ENCODE measurements at places on chromosomes 3 and 15.

DNA sequence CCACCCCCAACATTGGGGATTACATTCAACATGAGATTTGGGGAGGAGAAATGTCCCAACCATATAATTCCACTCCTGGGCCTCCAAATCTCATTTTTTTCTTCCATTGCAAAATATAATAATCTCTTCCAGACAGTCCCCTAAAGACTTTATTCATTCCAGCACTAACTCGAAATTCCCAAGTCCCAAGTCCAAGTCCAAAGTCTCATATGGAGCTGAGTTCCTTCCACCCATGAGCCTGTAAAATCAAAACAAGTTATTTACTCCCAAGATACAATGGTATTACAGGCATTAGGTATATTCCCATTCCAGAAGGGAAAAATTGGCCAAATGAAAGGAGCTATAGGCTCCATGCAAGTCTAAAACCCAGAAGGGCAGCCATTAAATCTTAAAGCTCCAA, 56.7 kb downstream of the P2RY1 start:
- DNase-seq, result no peak

DNA sequence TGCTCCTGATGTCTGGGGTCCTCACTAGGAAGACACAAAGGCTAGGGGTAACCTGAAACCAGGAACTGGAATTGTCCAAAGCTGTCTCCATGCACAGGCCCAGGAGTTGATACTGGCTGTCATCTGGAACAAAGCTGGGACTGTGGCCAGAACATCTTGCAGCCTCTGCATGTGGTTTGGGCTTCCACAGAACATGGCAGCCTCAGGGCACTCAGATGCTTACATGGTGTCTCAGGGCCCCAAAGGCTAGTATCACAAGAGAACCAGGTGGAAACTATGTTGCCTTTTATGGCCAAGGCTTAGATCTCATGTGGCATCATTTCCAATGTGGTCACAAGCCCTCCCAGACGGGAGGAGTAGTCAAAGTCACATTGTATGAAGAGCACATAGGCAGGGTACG, 335.2 kb upstream of the TRIM42 start:
- no peak for DNase-seq

GRCh38 chr3:126990024-126990700, 7.2 kb downstream of the PLXNA1 start:
- no peak for DNase-seq

DNA sequence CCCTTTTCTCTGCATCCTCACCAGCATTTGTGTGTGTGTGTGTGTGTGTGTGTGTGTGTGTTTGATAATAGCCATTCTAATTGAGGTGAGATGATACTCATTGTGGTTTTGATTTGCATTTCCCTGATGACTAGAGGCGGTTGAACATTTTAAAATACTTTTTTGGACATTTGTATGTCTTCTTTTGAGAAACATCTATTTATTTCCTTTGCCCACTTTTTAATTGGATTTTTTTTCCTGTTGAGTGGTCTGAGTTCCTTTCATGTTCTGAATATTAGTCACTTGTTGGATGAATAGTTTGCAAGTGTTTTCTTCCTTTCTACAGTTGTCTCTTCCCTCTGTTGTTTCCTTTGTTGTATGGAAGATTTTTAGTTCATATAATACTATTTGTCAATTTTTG, 54.3 kb upstream of the THSD4 start:
- DNase-seq, result no peak

- no peak for DNase-seq
Observed at GRCh38 chr3:149990423-149990948, 19.8 kb upstream of the PFN2 start.

DNA sequence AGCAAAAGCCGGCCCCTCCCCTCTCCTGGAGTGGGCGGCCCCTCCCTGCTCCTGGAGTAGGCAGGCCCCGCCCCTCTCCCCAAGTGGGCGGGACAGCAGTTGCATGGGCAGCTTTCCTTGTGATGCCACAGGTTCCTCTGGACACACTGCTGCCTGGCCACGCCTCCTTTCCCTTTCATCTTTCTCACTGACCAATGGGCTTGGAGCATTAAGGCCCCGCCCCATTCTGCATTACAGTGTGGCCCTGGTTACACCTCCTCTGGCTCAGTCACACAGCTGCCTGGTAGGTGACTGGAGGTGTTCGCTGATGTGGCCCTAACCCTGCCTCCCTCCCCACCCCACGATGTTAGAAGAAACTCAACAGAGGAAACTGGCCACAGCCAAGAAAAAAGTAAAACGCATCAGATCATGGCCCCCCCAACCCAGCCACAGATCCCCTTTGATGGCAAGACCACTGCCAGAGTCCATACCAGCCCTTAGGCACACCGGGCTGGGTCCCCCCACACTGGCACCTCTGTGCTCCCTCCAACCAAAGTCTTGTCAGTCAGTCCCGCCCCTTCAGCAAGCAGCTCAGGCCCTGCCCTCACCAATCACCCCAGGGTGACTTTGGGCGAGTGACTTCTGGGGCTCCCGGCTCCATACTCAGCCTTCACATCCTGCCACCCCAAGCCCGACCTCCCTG, 84.3 kb downstream of the ADAMTS7 start:
- DNase-seq, result no peak

- DNase-seq, result no peak
Observed at GRCh38 chr3:164476631-164477030, 601.7 kb downstream of the SI start.

- no peak for DNase-seq
Observed at GRCh38 chr3:61780016-61780415, 218.6 kb downstream of the PTPRG start.

DNA sequence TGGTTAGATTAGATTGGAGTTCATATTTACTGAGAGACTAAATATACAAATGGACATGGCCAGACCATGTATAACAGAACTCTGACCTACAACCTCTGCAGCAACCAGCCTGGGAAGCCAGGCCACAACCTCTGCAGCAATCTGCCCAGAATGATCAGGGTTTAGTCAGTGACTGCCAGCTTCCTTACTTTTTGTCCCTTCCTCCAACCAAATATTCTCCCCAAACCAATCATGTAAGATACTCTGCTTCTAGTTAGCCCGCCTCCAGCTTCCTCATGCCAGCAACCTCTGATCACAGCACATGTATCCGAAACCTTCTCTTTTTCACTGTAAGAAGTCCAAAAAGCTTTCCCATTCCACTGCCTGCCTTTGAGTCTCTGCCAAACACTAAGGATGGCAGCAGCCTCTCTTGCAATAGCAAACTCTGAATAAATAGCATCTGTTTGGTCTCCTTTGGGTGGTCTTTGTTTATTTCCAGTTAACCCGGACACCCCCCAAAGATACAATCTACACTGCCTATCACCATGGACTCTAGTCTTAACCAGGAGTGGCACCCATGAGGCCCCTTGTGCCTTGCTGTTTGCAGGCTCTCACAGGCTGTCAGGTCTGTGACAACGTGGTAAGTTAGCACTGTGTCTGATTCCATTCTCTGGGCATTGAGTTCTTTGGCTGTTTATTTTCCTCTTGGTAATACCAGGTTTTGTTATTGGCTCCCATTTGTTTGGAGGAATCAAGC, 102.2 kb downstream of the ERC2 start:
- no peak for DNase-seq

DNA sequence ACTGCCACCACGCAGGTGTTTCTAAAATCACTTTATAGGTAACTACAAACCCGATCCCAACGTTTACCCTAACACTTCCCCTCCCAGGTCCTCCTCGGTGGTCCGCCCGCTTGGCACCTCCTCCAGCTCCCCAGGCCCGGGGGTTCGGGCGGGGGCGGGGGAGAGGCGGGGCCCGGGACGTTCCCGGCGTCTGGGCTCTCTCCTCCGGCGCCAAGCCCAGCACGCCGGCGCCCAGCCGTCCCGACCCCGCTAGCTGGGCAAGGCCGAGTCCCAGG, 562 bp downstream of the CGGBP1 start:
- DNase-seq, result no peak

- no peak for DNase-seq
Observed at GRCh38 chr3:70744536-70744935, 432.1 kb upstream of the MDFIC2 start.

- no peak for DNase-seq
Observed at GRCh38 chr15:62874064-62874463, 168.5 kb upstream of the TPM1 start.

DNA sequence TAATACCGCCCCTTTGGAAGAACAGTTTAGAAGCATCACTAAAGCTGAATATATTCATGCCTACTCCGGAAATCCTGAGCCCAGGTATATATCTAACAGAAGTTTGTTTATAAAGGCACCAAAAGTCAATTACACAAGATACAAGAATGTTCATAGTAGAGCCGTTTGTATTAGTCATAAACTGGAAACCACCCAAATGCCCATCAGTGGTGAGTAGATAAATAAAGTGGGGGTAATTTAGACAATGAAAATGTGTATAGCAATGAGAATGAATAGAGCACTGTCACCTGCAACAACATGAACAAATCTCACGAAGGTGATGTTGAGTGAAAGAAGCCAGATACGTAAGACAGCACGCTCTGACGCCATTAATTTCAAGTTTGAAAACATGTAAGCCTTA, 68.3 kb upstream of the GLCE start:
- no peak for DNase-seq

- DNase-seq, result no peak
Observed at GRCh38 chr3:137062250-137062649, 104.5 kb downstream of the IL20RB start.

DNA sequence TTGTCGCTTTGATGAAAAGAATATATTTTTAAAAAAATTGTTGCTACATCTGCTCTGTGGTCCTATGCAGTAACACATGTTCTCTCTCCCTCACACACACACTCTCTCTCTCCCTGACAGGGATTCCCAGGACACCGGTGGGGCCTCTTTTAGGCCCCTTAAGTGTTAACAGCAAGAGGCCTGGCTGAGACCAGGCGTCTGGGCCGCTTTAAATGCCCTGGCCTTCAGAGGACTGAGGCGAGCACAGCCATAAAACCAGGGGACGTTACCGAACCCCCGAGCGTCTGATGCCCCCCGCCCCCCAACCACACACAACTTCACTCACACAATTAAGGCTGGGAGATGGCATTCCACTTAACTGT, 1.7 kb downstream of the BNC1 start:
- DNase-seq, result no peak

- DNase-seq, result no peak
Observed at GRCh38 chr15:34999906-35000305, 11.8 kb upstream of the ZNF770 start.

DNA sequence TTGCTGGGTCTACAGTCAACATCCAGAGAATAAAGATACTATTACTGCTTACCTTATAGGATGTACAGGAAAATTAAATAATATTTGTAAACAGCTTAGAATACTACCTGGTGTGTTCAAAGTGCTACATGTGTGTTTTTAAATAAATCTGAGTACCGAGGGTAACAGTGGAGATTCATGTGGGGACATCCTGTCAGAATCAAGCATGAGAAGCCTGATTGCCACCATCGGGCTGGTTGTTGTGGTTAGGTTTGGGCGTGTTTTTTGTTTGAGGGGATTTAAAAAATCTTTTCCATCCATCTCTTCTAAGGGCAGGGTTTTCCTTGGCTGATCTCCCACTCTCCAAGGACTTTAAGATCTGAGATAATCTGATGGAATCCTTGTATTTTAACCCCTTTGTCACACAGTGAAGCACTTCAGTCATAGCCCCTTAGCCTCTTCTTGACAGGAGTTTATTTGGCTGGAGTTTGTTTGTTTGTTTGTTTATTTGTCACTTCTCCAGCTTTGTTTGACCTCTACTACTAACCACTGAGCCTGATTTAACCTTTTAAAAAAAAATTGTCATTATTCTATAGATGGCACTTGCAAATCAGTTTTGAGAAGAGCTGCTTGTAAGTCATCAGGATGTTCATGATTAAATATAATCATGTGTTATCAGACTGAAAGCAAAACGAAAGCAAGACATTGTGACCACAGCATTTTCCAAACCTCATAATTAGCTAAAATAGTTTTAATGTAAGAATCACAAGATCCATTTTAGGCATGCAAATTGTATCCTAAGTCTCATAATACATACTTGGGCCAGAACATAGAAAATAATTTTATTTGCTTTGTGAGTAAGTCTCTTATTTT, 72.8 kb upstream of the RARB start:
- DNase-seq, result no peak

- DNase-seq, result no peak
Observed at GRCh38 chr3:143563786-143564185, 284.5 kb downstream of the SLC9A9 start.

- DNase-seq, result no peak
Observed at GRCh38 chr15:59377924-59378323, 5.3 kb upstream of the MYO1E start.

DNA sequence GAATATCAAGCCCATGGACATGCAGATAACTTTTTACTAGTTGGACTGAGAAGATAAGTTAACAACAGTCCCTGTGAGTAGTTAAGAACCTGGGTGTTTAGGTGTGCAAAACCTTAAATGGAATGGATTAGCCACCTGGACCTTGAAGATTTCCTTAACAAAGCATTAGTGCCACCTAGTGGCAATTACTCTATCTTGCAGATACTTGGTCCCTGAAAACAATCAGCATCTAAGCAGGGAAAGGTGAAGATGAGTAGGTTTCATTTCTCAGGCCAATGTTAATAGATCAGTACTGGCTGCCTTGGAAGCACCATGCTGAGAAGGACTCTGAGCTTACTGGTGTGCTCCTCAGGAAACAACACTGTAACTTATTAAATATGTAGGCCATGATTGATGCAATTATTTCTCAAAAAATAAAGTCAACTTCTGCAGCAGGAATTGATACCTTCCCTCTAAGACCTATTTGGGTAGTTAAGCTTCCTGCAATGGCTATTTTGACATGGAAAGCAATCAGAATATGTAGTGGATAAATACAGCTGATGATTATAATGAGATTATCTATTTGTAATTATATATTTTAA, 329.4 kb downstream of the TBC1D5 start:
- no peak for DNase-seq

- no peak for DNase-seq
Observed at GRCh38 chr15:69712991-69713390, 260.4 kb downstream of the RPLP1 start.

DNA sequence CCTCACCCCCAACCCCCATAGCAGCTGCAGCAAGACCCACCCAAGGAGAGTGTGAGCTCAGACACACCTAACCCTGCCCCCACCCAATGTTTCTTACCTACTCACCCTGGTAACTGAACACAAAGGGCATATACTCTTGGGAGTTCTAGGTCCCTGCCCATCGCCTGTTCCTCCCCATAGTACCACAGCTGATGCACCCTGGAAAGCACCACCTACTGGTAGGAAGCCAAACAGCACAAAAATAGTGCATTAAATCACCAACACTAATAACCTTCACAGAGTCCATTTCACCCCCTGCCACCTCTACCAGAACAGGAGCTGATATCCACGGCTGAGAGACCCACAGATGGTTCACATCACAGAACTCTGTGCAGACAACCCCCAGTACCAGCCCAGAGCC, 245.2 kb downstream of the EFHB start:
- DNase-seq, result no peak

DNA sequence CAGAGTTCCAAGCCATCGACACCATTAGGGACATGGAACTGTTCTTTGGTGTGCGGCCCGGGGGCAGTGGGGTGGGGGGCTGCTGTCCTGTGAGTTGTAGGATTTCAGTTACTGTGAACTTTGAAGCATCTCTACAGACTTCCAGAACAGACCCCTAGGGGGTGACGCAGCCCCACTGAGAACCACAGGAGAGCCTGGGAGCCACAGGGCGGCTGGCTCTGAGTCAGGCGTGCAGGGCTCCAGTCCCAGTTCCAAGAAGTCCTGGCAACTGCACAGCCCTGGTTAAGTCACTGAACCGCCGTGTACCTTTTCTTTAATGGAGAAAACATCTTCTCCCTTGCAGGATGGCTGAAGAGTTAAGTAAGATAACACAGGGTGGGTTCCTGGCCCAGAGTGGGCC, 23.5 kb upstream of the LRTM1 start:
- no peak for DNase-seq

- no peak for DNase-seq
Observed at GRCh38 chr15:75731248-75732151, 18.9 kb upstream of the CSPG4 start.

- DNase-seq, result no peak
Observed at GRCh38 chr3:99536555-99537314, 101.7 kb upstream of the COL8A1 start.
